ENCODE measurements at places on chromosomes 7 and 10. TPM values are rescaled to one million over a fixed set of nuclear protein-coding genes. Genes with fewer than 3 reads are reported as not detected.

Gene NPY4R2
- not detected for total RNA-seq

Gene PRPS1L1
- not detected for total RNA-seq

Gene PRLHR
- total RNA-seq = not detected

Gene FFAR4
- total RNA-seq = not detected

Gene CYP2E1
- total RNA-seq = under 0.01 TPM

Gene EBLN1
- total RNA-seq = not detected

Gene ZPBP
- total RNA-seq = not detected

Gene FOXI2
- not detected for total RNA-seq

Gene RTKN2
- 0.79 TPM for total RNA-seq

Gene AMPH
- total RNA-seq = not detected

Gene ADAM12
- 1.8 TPM for total RNA-seq

Gene CDNF
- total RNA-seq = 1.3 TPM

Gene LRRN3
- not detected for total RNA-seq

Gene MACROH2A2
- total RNA-seq = 11.5 TPM

Gene AFAP1L2
- total RNA-seq = 6.8 TPM

Gene POLD2
- 122 TPM for total RNA-seq

Gene RADIL
- under 0.01 TPM for total RNA-seq

Gene C7orf33
- not detected for total RNA-seq
